ENCODE measurements at places on chromosomes 7 and 10.
A peak's percentile ranks its signal among the peaks of the same experiment; 100 is the strongest.

GRCh38 chr7:37194943-37195342 lies 253.7 kb downstream of the ELMO1 start:
- no peaks in the 10 kb centered on the region for H3K27me3 ChIP-seq
- peaks cover 7% of the 10 kb centered on the region for H3K4me1 ChIP-seq
- DNase-seq, result no peak
- no peak overlapping the region for H3K4me3 ChIP-seq

GRCh38 chr7:40516376-40516775 lies 381.6 kb downstream of the SUGCT start:
- DNase-seq, result no peak
- no peaks in the 10 kb centered on the region for H3K4me1 ChIP-seq
- H3K4me3 ChIP-seq, result no peak overlapping the region
- H3K27ac ChIP-seq, result no peak overlapping the region
- H3K36me3 ChIP-seq, result no peaks in the 10 kb centered on the region
- no peaks in the 10 kb centered on the region for H3K27me3 ChIP-seq

DNA sequence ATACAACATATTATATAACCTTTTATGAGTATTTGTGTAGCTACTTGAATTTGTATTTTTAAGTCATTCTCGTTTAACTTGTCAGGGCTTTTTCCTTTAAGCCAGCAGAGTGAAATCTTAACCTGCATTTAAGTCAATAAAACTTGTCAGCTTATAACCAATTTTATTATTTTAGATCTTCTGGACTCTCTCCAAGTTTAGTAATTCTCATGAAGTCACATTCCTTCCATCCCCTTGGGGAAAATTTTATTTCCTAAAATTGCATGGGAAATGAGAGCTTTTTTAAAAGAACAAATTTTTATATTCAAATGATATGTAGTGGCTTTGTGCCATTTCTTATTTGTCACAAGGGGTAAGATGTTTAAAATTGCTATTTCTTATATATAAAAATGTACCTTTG lies 74.0 kb downstream of the SEPTIN7 start:
- no peaks in the 10 kb centered on the region for H3K27me3 ChIP-seq
- no peak overlapping the region for H3K4me3 ChIP-seq
- H3K36me3 ChIP-seq, result no peaks in the 10 kb centered on the region
- no peak for DNase-seq

GRCh38 chr7:69283421-69283820 lies 314.9 kb upstream of the AUTS2 start:
- H3K27ac ChIP-seq, result no peak overlapping the region
- no peaks in the 10 kb centered on the region for H3K27me3 ChIP-seq
- H3K4me1 ChIP-seq, result peaks cover 4% of the 10 kb centered on the region
- H3K36me3 ChIP-seq, result no peaks in the 10 kb centered on the region
- no peak overlapping the region for H3K4me3 ChIP-seq

GRCh38 chr10:18505456-18506118 lies 145.8 kb downstream of the NSUN6 start:
- H3K4me1 ChIP-seq, result no peaks in the 10 kb centered on the region
- H3K4me3 ChIP-seq, result no peak overlapping the region
- DNase-seq, result no peak
- H3K36me3 ChIP-seq, result no peaks in the 10 kb centered on the region
- no peak overlapping the region for H3K27ac ChIP-seq

DNA sequence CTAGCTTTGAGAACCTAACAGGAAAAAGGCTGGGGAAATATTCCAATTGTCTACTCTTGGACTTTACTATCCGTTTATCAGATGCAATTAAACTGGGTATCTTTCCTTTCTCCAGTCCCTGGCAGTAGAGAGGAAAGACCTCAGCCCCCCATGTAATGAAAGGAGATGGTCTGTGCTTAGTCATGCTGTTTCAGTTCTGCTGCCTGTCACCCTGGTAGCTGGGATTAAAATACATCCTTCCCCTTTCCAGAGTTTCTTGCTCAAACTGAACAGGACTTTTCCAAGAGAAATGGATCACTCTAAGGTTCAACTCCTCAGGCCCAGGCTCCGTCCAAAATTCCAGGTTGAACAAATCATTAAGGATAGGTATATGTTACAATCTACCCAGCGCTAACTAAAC lies 202.9 kb downstream of the PTEN start:
- H3K36me3 ChIP-seq, result no peaks in the 10 kb centered on the region
- no peak for DNase-seq
- H3K27me3 ChIP-seq, result no peaks in the 10 kb centered on the region
- peak overlapping the region; percentile 74 for H3K27ac ChIP-seq
- peaks cover 98% of the 10 kb centered on the region for H3K4me1 ChIP-seq

- peaks cover 8% of the 10 kb centered on the region for H3K27me3 ChIP-seq
- peaks cover 16% of the 10 kb centered on the region for H3K4me1 ChIP-seq
- peak; percentile 68 for DNase-seq
- H3K4me3 ChIP-seq, result peak overlapping the region; percentile 58
- no peaks in the 10 kb centered on the region for H3K36me3 ChIP-seq
Measured at GRCh38 chr7:13990319-13990983, 985 bp upstream of the ETV1 start.

GRCh38 chr10:71816936-71817618 lies 34.0 kb downstream of the PSAP start:
- H3K36me3 ChIP-seq, result peaks cover 84% of the 10 kb centered on the region
- no peak overlapping the region for H3K4me3 ChIP-seq
- H3K27me3 ChIP-seq, result no peaks in the 10 kb centered on the region
- peak overlapping the region; percentile 77 for H3K27ac ChIP-seq
- DNase-seq, result peak; percentile 66
- H3K4me1 ChIP-seq, result peaks cover 44% of the 10 kb centered on the region

DNA sequence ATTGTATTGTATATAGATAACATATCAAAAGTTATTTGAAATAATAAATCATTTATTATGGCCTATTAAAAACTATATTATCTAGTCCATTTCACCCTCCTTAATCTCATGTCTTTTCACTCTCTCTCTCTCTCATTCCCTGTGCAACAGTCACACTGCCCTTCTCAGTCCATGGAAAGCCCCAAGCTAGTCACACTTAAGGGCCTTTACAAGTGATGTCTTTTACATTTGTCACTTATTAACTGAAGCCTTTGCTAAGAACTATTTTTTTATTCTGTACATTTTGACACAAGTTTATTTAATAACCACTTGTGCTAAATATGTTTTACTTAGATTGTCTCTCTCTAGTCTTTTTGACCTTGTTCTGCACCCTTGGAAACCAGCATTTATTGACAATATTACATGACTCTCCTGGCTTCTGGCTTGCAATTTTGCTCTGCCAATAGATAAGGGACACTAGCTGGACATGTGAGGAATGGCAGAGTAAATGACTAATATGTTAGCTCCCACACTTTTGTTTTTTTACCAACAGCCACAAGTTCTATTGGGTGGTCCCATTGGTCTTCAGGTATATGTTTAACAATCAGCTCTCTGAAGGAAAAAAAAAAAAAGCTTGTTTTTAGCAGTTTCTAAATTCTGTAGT lies 706.8 kb upstream of the POT1 start:
- no peaks in the 10 kb centered on the region for H3K4me1 ChIP-seq
- DNase-seq, result no peak
- no peak overlapping the region for H3K4me3 ChIP-seq

DNA sequence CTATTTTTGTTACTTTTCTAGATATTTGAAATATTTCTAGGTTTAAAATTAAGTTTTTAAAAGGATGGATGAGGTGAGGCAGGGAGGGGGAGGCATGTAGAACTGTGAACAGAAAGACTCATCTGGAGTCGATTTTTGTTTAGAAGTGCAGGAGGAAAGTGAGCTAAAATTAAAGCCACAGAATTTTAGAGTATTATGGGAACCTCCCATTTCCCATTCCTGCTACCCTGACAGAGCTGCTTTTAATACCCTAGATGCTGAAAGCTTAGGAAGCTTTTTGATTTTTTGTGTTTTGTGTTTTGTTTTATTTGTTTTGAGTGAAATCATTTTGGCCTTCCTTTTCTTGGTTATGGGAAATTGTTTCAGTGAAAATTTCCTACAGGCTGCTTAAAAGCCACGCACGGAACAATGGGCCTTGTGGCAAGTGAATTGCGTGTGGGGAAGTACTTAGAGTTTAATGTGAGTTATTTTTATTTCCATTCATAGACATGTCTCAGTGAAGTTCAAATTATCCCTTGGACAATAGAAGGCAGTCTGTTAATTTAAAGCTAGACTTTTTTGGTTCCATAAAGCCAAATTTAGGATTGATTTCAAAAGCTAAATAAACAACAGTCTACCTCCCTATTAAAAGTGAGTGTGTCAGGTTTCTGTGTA lies 102.0 kb upstream of the HDAC9 start:
- no peaks in the 10 kb centered on the region for H3K36me3 ChIP-seq
- peak overlapping the region; percentile 13 for H3K27ac ChIP-seq
- no peak for DNase-seq
- peaks cover 9% of the 10 kb centered on the region for H3K4me1 ChIP-seq

DNA sequence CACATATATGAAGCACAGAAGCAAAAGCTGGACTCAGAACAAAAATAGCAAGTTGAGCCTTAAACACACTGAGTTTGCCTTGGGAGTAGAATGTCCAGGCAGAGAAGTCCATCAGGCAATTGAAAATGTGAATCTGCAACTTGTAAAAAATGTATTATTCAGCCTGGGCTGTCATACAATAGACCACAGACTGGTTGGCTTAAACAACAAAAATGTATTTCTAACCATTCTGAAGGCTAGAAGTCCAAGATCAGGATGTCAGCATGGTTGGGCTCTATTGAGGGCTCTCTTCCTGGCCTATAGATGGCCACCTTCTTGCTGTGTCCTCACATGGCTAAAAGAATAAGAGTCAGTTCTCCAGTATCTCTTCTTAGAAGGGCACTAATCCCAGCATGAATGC lies 76.5 kb upstream of the CAPZA2 start:
- H3K27ac ChIP-seq, result no peak overlapping the region
- H3K4me1 ChIP-seq, result peaks cover 9% of the 10 kb centered on the region
- H3K4me3 ChIP-seq, result no peak overlapping the region
- no peaks in the 10 kb centered on the region for H3K27me3 ChIP-seq
- DNase-seq, result no peak
- peaks cover 3% of the 10 kb centered on the region for H3K36me3 ChIP-seq

- H3K36me3 ChIP-seq, result no peaks in the 10 kb centered on the region
- DNase-seq, result no peak
- H3K27me3 ChIP-seq, result no peaks in the 10 kb centered on the region
- H3K27ac ChIP-seq, result peak overlapping the region; percentile 43
- H3K4me3 ChIP-seq, result no peak overlapping the region
- peaks cover 13% of the 10 kb centered on the region for H3K4me1 ChIP-seq
Measured at GRCh38 chr7:3558400-3558799, 257.3 kb downstream of the SDK1 start.

DNA sequence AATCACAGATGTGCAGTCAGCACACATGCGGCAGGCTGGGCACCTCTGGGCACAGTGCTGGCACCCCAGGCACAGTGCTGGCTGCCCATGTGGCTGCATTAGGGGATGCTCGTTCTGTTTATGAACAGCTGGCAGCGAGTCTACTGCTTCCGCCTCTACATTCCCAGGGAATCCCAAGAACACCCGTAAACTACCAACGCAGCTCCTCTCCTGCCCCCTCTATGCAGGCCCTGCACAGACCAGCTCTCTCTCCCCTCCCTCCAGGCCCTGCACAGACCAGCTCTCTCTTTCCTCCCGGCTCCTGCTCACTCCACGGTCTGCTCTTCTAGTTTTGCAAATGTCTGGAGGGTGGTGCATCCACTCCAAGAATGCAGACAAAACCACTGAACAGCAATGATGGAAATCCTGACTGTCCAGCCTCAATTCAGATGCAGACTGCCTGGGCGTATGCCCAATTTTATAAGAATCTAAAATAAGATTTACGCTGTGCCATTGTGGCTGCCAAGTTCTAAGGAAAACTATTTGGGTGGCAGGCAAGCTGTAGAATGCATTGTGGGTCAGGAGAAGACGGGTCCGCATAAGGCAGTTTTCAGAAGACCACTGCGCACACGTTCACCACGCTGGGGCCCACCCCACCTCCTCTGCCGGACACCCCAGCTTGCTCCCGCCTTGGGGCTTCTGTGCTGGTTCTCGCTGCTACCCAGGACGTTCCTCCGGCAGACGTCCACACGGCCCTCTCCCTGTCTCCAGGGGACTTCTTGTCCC lies 234.6 kb downstream of the ZMYND11 start:
- no peak overlapping the region for H3K27ac ChIP-seq
- peak; percentile 55 for DNase-seq
- peaks cover 5% of the 10 kb centered on the region for H3K36me3 ChIP-seq
- no peak overlapping the region for H3K4me3 ChIP-seq
- no peaks in the 10 kb centered on the region for H3K4me1 ChIP-seq

- peaks cover 21% of the 10 kb centered on the region for H3K4me1 ChIP-seq
- peak overlapping the region; percentile 44 for H3K27ac ChIP-seq
- H3K36me3 ChIP-seq, result no peaks in the 10 kb centered on the region
- peak overlapping the region; percentile 20 for H3K4me3 ChIP-seq
Measured at GRCh38 chr7:100493476-100494264, 9.9 kb downstream of the NYAP1 start.

- H3K27me3 ChIP-seq, result no peaks in the 10 kb centered on the region
- no peak overlapping the region for H3K27ac ChIP-seq
- no peak for DNase-seq
- no peaks in the 10 kb centered on the region for H3K36me3 ChIP-seq
- H3K4me1 ChIP-seq, result peaks cover 1% of the 10 kb centered on the region
Measured at GRCh38 chr10:77256346-77256745, 381.3 kb downstream of the KCNMA1 start.

- H3K4me3 ChIP-seq, result no peak overlapping the region
- DNase-seq, result no peak
- no peaks in the 10 kb centered on the region for H3K36me3 ChIP-seq
Measured at GRCh38 chr7:108079276-108079647, 50.9 kb downstream of the LAMB4 start.

- no peaks in the 10 kb centered on the region for H3K36me3 ChIP-seq
- no peak overlapping the region for H3K27ac ChIP-seq
Measured at GRCh38 chr10:103556383-103557007, 63.0 kb downstream of the NEURL1 start.

GRCh38 chr10:118343115-118343514 lies 991 bp upstream of the FAM204A start:
- H3K4me3 ChIP-seq, result no peak overlapping the region
- DNase-seq, result no peak
- no peaks in the 10 kb centered on the region for H3K27me3 ChIP-seq
- H3K36me3 ChIP-seq, result no peaks in the 10 kb centered on the region

DNA sequence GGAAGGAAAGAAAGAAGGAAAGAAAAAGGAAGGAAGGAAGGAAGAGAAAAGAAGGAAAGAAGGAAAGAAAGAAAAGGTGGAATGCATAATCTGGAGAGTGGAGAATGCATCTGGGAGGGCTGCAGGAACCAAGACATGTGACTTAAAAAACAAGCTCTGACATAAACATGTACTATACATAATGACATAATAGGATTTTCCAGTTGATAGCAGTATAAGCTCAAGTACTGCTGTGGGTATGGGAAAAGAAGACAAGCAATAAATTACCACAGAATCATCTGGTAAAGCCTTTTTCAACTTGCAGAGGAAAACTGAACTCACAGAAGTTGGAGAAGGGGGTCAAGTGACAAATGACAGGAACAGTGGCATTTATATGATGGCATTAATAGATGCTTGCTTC lies 345.9 kb downstream of the PLXDC2 start:
- no peak overlapping the region for H3K27ac ChIP-seq
- no peaks in the 10 kb centered on the region for H3K36me3 ChIP-seq
- H3K4me3 ChIP-seq, result no peak overlapping the region
- H3K27me3 ChIP-seq, result no peaks in the 10 kb centered on the region
- DNase-seq, result no peak

Data from spleen (tissue), 13 donors.